Temporal lobe (tissue), 4 donors: ENCODE measurements at places on chromosomes 3 and 15. TPM values are rescaled to one million over a fixed set of nuclear protein-coding genes. Genes with fewer than 3 reads are reported as not detected.

Gene TRIM42
- not detected for total RNA-seq

Gene CHCHD4
- 7.1 TPM for total RNA-seq

Gene TMEM108
- total RNA-seq, result 18.4 TPM

Gene INSYN1
- 24.1 TPM for total RNA-seq

Gene CCR5
- not detected for total RNA-seq

Gene SLC51A
- 0.49 TPM for total RNA-seq

Gene CPA3
- not detected for total RNA-seq

Gene CCR4
- not detected for total RNA-seq

Gene SLITRK3
- total RNA-seq, result 10.3 TPM

Gene TIMP4
- total RNA-seq, result 3.4 TPM

Gene RARB
- 8.1 TPM for total RNA-seq

Gene LCTL
- total RNA-seq, result under 0.01 TPM

Gene KLF15
- total RNA-seq, result 1.7 TPM

Gene EPHB3
- total RNA-seq, result 3.7 TPM

Gene MUC4
- under 0.01 TPM for total RNA-seq

Gene APBA2
- total RNA-seq, result 91.7 TPM

Gene C15orf62
- total RNA-seq, result not detected

Gene CCDC33
- total RNA-seq, result 0.25 TPM

Gene FBXL22
- 0.74 TPM for total RNA-seq
